ENCODE measurements at places on chromosomes 3 and 15.

GRCh38 chr15:50077651-50078050, 41.4 kb downstream of the ATP8B4 start:
- DNase-seq: no peak

DNA sequence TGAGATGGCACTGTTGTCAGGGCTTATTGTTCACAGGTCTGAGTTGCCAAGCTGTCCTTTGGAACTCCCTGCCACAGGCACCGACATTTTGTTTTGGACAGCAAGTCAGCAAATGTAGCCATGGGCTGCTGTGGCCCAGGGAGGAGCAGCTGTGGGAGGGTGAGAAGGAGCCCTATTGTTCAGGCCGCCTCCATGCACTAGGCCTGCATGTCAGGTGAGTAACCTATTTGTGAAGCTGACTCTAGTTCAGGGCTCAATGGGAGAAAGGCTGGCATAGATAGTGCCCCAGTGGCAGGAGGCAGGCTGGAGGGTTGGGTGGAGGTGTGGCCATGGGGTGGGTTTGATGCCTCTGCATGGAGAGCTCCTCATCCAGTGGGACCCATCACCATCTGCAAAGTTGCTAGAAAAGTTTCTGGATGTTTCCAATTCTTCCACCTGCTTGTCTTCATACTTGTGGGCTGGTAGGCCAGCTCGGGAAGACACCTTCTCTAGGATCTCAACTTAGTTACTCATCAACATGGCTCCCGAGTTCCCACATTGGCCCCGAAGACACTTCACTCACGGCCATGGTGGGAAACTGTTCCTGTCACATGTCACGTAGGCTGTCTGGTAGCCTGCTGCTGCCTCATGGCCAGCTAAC, 19.5 kb downstream of the AMOTL2 start:
- no peak for DNase-seq

DNA sequence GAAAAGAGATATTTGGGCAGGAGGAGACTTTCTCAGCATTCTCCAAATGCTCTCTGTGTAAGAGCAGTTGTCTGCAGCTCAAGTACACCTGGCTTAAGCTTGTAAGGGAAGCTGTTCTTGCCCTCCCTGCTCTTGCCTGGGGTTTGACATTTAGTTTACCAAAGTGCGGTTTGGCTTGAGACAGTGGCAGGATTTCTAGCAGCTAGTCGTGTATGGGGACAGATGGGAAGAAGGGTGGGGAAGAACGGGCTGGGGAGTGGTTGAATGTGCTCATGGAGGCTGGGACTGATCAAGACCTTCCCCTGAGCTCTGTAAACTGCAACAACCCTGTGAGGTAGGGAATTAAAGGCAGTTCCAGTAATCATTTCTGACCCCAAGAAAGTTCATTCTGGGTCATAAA, 39.8 kb downstream of the SQOR start:
- DNase-seq: no peak

GRCh38 chr3:141373768-141374526, 5.6 kb downstream of the ZBTB38 start:
- DNase-seq: no peak

GRCh38 chr15:81315452-81316175, 8.3 kb downstream of the STARD5 start:
- DNase-seq: no peak

- no peak for DNase-seq
These were observed 94.1 kb downstream of the CADPS start for GRCh38 chr3:62781121-62781520.

- DNase-seq: no peak
These were observed 515 bp upstream of the EIF3J start for GRCh38 chr15:44536302-44536961.

GRCh38 chr15:73087098-73087497, 34.8 kb downstream of the NEO1 start:
- DNase-seq: no peak

DNA sequence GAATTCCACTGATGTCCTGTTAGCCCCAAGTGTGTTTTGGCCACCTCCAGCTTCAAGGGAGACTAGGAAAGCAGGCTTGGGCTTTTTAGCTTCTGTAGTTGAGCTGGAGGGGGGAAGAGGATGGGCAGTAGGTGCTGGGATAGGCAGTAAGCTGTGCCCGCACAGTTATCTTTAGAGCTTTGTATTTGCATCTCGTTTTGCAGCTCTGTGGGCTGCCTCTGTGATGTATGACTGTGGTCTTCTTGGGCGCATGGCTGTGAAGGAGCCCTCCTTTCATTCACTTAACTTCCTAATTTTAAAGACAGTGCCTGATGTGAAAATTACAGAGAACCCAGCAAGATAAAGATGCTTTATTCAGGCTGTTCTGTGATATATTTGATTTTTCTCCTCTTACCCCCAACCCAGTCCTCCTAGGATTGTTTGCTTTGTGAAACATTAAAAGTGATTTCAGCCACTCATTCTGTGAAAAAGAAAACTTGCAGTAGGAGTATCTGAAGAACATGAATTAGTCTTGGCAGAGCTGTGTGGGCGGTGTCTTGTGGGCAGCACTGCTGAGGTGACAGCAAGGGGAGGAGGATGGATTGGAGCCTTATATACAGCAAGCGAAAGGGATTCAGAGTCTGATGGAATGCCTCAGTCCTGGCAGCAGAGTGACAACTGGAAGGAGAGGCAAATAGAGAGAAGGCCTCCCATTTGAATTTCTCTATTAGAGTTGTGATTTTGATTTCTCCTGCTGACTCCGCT, 74.3 kb downstream of the LARS2 start:
- DNase-seq: no peak

DNA sequence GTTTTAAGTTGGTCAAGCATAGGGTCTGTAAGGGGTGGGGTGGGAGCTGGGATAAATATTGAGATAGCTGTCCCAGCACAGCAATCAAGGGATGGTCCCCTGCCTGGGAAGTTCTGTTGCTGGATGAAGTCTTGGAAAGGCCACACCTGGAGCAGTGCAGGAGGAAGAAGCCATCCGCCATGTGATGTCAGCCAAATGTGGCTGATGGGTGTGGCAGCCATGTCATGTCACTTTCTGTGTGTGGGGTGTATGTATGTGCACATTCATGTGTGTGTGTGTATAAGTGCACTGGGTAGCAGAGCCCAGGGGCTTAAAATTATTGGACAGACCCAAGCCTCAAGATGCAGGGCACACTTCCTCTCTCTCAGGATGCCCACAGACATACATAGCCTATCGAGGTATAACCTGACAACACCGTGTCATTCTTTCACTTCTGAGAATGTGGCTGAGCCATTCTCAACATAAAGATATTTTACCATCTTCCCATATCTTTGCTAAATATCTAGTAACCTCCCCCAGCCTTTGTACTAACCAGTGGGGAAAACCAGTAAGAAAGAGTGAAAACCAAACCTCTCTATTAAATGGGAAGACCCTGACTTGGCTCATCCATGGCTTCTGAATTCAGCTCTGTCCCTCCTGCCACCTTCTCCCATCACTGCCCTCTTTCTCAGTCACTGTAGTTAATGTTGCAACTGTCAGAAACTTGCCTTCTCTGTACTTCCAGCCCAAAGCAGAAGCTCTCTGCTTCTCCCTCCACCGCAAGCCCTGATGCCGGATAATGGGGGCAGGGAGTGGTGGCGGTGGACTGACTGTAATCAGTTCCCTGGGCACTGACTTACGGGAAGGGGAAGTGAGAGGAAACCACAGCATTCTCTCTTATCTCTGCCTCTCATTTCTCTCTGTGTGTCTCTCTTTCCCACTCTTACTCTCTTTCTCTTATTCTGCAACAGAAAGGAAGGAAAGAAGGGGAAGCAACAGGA, 11.2 kb downstream of the TNFSF10 start:
- peak; percentile 78 for DNase-seq

- DNase-seq: no peak
These were observed 859 bp downstream of the RORA start for GRCh38 chr15:61227950-61228936.

GRCh38 chr15:92959219-92959618, 59.1 kb downstream of the CHD2 start:
- DNase-seq: no peak

DNA sequence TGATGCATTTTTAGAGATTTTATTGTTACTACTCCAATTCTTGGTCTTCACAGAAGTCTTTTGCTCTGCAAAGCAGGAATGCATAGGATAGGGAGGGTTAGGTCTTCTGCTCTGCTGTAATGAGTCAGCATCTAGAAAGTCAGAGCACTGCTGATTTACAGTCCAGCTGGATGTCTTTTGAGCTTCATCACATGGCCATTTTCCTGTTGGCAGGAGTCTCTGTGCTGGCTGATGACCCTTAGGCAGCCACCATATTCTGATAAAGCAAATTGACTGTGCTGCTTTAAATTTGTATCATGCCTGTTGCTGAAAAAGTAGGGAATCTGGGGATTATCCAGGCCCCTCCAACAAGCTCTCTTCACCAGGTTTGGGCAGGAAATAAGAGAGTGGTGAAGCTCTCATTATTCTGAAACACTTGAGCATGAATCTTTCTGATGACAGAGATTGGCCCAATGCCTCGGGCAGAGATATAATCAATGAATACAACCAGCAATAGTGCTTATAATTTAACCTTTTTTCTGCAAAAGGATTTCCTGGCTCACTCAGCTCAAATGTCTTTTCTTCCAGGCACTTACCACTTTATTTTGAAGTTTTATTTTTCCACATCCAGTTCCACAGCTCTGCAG, 9.7 kb upstream of the CRBN start:
- DNase-seq: no peak

DNA sequence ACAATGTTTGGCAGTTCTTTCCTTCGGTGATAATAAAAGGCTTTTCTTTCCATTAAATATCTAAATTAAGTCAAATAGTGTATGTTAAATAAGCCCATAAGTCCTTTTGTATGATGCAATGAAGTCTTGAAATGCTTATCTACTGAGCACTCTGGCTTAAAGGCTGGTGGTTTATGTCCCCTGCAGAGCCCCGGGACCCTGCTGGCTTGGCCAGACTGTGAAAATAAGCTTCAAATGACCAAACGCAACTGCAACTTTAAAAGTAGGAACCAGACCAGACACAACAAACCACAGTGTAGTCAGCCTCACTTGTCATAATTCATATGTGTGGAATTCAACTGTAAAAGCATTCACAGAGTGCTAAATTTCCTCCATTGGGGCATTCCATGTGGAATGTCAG, 72.5 kb downstream of the FOXP1 start:
- no peak for DNase-seq

- no peak for DNase-seq
These were observed 40.4 kb downstream of the OR4F15 start for GRCh38 chr15:101852356-101852755.

- DNase-seq: no peak
These were observed 3.7 kb downstream of the KPNA1 start for GRCh38 chr3:122510878-122511535.

DNA sequence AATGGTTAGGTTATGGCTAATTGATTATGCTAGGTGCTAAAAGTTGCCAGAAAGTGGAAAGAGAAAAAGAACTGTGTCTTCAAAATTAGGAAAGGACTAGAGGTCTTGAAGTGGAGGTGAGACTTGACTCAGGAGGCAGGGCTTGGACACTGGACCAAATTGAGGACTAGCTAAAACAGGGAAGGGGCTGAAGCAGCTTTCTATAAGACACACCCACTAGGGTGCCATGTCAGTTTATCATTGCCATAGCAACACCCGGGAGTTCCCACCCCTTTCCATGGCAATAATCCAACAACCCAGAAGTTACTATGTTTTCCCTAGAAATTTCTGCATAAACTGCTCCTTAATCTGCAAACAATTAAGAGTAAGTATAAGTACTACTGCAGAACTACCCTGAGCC, 42.9 kb upstream of the MITF start:
- no peak for DNase-seq

GRCh38 chr3:100020876-100021644, 93.2 kb downstream of the FILIP1L start:
- DNase-seq: no peak

GRCh38 chr3:31252216-31253185, 280.2 kb upstream of the STT3B start:
- DNase-seq: no peak

DNA sequence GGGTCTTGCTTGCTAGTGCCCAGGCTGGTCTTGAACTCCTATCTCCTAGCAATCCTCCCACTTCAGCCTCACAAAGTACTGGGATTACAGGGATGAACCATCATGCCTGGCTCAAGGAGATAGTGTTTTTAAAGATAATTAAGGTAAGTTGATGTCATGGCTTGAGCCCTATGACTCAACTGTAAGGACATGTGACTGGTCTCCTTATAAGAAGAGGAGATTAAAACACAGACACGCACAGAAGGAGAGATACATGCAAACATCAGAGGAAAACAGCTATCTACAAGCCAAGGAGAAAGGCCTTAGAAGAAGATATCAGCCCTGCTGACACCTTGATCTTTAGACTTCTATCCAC, 220.4 kb upstream of the GADL1 start:
- no peak for DNase-seq

- DNase-seq: no peak
These were observed 194.7 kb downstream of the WNT5A start for GRCh38 chr3:55292360-55292759.
